NK-92 treated with Interleukin-12 subunit alpha and Interleukin-12 subunit beta, amount 100 ng/mL, for 24 hours (cell line): ENCODE measurements at places on chromosomes 6 and 20.

GRCh38 chr6:108796875-108797274 is 51.3 kb upstream of the ARMC2 start:
- no peak for DNase-seq

- DNase-seq: no peak
Observed at GRCh38 chr6:80142586-80142985, 36.1 kb downstream of the BCKDHB start.

DNA sequence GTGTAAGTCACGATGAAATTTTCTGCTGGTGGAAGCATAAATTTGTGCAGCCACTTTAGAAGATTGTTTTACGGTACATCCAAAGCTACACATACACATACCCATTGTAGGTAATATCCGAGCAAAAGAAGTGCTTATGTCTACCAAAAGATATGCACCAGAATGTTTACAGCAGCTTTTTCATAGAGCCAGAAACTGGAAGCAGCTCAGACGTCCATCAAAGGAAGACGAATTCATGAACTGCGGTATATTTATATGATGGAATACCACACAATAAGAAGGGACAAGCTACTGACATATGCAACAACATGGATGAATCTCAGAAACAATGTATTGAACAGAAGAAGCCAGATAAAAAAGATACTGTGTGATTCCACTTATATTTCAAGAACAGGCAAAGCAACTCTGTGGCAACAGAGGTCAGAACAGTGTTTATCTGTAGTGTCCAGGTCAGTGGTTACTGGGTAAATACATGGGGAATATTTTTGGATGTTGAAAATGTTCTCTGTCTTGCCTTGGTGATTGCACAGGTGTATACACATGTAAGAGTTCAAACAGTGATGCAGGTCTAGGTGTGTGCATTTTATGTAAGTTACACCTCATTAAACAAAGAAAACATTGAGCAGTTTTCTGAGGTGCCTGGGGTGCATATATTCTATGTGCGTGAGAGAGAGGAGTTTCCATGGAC is 51.9 kb upstream of the EXOC2 start:
- no peak for DNase-seq

DNA sequence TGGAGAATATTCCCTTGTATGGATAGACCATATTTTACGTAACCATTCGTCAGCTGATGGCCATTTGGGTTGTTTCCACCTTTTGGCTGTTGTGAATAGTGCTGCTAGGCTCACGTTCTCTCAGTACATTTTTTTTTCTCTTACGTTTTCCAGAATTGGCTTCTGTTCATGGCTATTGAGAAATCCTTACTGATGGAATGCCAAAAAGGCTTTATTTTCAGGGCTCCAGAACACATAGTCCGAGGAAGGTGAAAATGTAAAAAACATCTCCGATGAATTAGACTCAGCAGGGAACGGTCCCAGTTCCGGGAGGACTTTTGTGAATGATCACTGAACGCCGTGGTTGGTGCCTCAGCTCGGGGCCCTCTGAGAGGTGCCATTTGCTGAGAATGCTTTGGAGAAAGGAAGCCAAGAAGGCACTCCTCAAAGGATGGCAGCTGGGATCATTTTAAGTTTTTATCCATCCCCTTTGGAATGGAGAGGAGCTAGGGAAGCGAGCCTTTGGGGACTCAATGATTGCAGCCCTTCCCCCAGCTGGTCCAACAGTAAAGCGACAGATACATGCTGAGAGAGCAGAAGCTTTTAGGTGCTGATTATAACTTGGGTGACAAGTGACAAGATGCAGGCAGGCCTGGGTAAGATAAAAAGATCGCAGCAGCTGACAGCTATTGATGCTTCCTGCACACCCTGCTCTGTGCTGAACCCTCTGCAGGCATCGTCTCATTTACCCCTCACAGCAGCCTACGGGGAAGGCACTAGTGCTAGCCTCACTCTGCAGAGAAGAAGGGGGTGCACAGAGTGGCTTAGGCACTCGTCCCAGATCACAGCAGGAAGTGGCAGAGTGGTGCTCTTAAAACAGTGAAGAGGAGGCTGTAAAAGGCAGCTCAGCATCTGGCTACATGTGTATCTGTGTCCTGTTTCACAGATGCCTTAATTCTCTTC is 133.4 kb upstream of the KCNG1 start:
- DNase-seq: no peak

DNA sequence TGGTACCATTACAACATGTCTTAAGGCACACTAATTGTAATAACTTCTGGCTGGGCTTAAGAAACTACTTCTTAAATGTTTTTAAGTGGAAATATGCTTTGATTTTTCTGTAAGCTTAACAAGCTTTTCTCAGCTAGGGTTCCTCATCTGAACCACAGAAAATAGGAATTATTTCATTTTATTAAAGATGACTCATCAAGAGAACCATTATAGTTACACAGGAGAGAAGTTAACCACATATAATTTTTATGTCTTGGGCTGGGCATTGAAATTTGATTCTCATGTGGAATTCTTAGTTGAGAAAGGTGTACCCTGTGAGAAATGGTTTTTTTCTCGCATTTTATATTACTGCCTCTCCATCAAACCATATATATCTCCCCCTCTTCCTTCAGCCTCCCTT is 75.1 kb downstream of the QKI start:
- DNase-seq: no peak

DNA sequence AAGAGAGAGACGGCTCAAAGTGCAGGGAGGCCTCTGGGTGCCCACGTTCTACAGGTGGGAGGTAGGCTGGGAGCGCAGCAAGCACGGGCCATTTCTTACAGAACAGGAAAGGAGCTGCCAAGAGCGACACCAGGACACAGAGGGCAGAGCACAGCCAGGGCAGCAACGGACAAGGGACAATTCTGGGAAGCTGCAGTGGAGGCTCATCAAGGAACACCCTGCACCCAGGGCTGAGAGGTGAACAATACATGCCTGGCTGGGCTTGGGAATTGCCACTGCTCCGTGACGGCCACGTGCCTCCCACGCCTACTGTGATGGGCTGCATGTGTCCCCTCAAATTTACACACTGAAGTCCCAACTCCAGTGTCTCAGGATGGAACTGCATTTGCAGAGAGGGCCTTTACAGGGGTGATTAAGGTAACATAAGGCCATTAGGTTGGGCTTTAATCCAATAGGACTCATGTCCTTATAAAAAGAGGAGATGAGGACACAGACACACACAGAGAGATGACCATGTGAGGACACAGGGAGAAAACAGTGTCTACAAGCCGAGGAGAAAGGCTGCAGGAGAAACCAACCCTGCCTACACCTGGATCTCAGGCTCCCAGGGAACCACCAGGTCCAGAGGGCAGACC is 13.6 kb downstream of the SERPINB6 start:
- DNase-seq: no peak
